ENCODE measurements at places on chromosomes 16 and 17.

DNA sequence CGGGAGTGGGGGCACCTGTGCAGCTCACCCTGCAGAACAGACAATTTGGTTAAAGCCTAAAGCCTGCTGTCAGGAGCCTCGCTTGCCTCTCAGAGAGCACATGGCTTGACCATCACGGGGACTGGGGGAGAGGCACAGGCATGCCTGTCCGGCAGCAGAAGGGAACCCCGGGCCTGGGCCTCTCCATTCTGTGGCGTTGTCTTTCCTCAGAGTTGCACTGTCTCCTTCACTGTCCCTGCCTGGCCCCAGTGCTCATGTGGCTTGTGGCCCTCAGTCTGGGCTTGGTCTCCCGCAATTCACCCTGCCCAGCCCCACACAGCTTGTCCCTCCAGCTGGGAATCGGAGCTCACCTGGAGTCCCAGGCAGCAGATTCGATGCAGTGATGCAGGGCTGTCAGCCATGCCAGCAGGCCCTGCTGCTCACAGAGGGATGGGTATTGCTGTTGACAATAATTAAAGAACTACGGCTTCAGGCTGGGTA, 189.9 kb downstream of the SEC14L1 start:
- H3K4me3 ChIP-seq, result no peak overlapping the region
- no peak for DNase-seq
- H3K4me1 ChIP-seq, result peaks cover 27% of the 10 kb centered on the region
- no peak overlapping the region for H3K27ac ChIP-seq
- no peaks in the 10 kb centered on the region for H3K36me3 ChIP-seq
- peaks cover 10% of the 10 kb centered on the region for H3K27me3 ChIP-seq

GRCh38 chr17:50689251-50689650, 18.5 kb downstream of the ANKRD40 start:
- H3K4me1 ChIP-seq, result peaks cover 85% of the 10 kb centered on the region
- H3K27ac ChIP-seq, result no peak overlapping the region

- no peak for DNase-seq
- H3K27ac ChIP-seq, result no peak overlapping the region
- no peak overlapping the region for H3K4me3 ChIP-seq
- H3K4me1 ChIP-seq, result no peaks in the 10 kb centered on the region
Measured at GRCh38 chr17:45697076-45697475, 87.0 kb upstream of the CRHR1 start.

- H3K4me3 ChIP-seq, result no peak overlapping the region
- peaks cover 5% of the 10 kb centered on the region for H3K4me1 ChIP-seq
- peaks cover 16% of the 10 kb centered on the region for H3K27me3 ChIP-seq
- no peak overlapping the region for H3K27ac ChIP-seq
- H3K36me3 ChIP-seq, result no peaks in the 10 kb centered on the region
Measured at GRCh38 chr16:52320930-52321439, 226.0 kb downstream of the TOX3 start.

- H3K4me1 ChIP-seq, result peaks cover 75% of the 10 kb centered on the region
- H3K36me3 ChIP-seq, result peaks cover 34% of the 10 kb centered on the region
- H3K4me3 ChIP-seq, result no peak overlapping the region
Measured at GRCh38 chr17:40330850-40331470, 22.0 kb downstream of the RARA start.

DNA sequence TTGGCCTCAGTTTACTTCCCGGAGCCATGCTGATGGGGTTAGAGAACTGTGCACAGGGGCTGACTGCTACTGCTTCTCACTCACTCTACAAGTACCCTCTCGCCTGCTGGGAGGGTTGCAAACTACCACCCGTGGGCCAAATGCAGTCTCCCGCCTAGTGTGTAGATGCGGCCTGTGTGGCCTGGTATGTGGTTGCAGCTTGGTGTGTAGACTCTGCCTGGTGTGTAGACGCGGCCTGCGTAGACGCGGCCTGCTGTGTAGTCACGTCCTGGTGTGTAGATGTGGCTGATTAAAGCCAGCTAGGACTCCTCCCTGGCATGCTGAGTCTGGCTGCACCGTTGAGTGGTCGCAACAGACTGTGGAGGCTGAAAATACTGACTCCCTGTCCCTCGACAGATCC, 7.3 kb downstream of the CANT1 start:
- no peak for DNase-seq
- peak overlapping the region; percentile 79 for H3K27ac ChIP-seq
- H3K36me3 ChIP-seq, result peaks cover 21% of the 10 kb centered on the region
- H3K27me3 ChIP-seq, result no peaks in the 10 kb centered on the region
- peaks cover 39% of the 10 kb centered on the region for H3K4me1 ChIP-seq

DNA sequence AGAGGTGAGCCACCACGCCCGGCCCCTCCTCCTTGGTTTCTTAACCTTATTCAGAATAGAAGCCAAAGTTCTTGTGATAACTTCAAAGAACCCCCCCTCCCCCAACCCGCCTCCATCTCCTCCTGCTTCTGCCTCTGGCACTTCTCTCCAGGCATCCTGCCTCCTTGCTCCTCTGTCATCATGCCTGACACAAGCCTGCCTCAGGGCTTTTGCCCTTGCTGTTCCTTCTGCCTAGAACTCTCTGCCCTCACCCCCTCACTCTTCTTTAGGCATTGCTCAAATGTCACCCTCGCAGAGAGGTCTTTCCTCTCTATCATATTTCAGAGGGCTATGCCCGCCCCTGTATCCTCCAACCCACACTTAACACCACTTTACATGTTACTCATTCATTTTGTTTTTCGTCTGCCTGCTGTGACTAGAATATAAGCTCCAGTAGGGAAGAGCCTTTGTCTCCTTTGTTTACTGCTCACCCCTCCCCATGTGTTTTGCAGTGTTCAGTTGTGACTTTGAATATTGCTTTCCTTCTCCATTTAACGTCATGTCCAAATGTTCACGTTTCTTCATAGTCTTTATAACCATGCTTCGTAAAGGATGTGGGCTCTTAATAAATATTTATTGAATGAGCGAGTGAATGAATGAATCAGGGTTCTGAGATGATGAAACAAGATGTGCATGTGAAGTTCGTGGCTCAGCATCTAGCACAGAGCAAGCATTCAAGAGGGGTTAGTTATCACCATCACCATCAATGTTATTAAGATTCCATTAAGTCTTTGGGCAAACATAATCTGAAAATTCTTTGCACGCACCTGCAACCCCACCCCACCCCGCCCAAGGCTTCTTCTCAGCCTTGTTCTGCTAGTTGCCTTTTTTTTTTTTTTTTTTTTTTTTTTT, 186.2 kb upstream of the WSCD1 start:
- H3K36me3 ChIP-seq, result no peaks in the 10 kb centered on the region
- no peak for DNase-seq
- peaks cover 8% of the 10 kb centered on the region for H3K27me3 ChIP-seq

DNA sequence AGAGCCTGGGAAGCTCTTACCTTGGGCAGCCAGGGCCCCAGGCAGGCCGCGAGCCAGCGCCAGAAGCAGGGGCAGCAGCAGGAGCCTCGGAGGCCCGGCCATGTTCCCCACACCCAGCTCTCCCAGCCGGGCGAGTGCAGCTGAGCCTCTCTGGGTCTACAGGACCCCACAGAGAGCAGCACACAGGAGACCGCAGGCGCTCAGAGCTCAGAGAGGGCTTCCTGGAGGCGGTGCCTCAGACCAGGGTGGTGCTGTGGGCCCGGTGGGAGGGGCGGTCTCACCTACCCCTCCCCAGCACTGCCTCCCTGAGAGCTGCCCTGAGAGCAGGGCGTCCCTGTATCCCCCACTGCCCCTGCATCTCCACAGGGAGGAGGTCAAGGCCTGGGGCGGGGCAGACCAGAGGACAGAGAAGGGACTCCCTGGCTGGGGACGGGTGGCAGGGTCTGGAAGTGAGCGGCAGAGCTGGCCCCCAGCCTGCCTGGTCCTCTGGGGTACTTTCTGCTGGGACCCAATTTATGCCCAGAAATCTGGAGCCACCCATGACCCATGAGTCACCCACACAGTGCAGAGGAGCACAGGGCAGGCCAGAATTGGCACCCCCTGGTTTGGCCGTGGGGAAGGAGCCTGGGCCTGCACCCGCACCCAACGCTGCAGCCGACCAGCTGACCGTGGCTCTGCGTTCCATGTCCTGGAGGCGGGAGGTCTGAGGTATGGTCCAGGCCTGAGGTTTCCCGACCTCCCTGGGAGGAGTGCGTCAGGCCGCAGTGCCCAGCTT, at the start of gene CD7:
Gene CD7, minus strand, starts transcription at position 215 of the 775 bp plus-strand sequence. Its CDS starts 113 bp downstream, at position 102.
- H3K4me3 ChIP-seq, result no peak within 1 kb of the TSS
- no peaks in the 10 kb centered on the region for H3K36me3 ChIP-seq
- peaks cover 38% of the 10 kb centered on the region for H3K4me1 ChIP-seq

- H3K27ac ChIP-seq, result no peak overlapping the region
- H3K36me3 ChIP-seq, result peaks cover 20% of the 10 kb centered on the region
- H3K4me1 ChIP-seq, result peaks cover 12% of the 10 kb centered on the region
- peaks cover 9% of the 10 kb centered on the region for H3K27me3 ChIP-seq
Measured at GRCh38 chr17:72699545-72699944, 392.9 kb downstream of the SLC39A11 start.

DNA sequence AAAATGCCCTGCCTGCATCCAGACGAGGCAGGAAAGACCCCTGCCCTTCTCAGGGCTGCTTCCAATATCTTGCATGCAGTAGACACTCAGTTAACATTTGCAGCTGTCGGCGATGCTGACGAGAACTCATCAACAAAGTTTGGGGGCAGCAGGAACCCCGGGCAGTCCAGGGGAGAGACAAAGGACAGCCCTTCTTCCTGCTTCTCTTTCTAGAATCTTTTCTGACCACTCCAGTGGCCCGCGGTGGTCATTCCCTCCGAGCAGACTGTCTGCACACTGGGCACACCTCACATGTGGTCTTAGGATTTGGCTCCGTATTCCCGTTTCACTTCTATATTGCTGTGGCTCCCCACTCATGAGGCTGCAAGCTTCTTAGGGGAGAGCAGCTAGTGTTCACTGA, 31.0 kb upstream of the MFSD6L start:
- H3K27ac ChIP-seq, result no peak overlapping the region
- no peaks in the 10 kb centered on the region for H3K36me3 ChIP-seq
- no peak overlapping the region for H3K4me3 ChIP-seq

DNA sequence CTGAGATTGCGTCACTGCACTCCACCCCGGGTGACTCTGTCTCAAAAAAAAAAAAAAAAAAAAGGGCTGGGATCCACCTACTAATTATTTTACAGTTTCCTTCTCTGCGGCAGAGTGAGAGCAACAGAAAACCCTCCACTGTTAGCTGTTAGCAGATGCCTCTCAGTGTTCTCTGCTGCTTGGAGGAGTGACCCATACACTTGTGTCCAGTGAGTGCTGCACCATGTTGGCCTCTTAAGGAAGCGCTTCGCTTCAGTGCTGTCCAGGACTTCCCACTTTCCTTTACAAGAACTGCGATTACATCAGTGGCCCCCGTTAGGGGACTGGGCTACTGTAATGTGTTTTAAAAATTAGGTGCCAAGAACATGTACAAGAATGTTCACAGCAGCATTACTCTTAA, 18.4 kb upstream of the CLEC18B start:
- peaks cover 2% of the 10 kb centered on the region for H3K27me3 ChIP-seq
- peaks cover 59% of the 10 kb centered on the region for H3K36me3 ChIP-seq
- H3K27ac ChIP-seq, result no peak overlapping the region

- peak overlapping the region; percentile 61 for H3K27ac ChIP-seq
- peaks cover 29% of the 10 kb centered on the region for H3K27me3 ChIP-seq
- no peak overlapping the region for H3K4me3 ChIP-seq
- peaks cover 13% of the 10 kb centered on the region for H3K4me1 ChIP-seq
- DNase-seq, result no peak
Measured at GRCh38 chr16:3980253-3981111, 100.0 kb upstream of the CREBBP start.

GRCh38 chr17:19568016-19568350, 34.3 kb downstream of the SLC47A1 start:
- no peaks in the 10 kb centered on the region for H3K4me1 ChIP-seq
- peaks cover 11% of the 10 kb centered on the region for H3K27me3 ChIP-seq
- no peaks in the 10 kb centered on the region for H3K36me3 ChIP-seq
- no peak for DNase-seq

DNA sequence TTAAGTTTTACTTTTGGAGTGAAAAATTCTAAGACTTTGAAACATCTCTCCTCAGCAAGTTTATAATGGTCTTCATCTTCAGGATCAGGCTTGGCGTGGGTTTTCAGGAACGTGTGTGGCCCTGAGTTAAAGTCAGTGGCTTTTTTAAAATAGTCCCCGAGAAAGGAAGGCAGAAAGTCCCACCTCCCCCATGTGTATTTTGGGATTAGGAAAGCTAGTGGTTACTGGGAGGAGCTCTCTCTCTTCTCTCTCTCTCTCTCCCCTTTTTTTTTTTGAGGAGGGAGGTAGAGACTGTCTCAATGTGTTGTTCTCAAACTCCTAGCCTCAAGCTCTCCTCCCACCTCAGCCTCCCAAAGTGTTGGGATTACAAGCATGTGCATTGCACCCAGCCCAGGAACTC, 213.2 kb downstream of the IRX3 start:
- peaks cover 46% of the 10 kb centered on the region for H3K4me1 ChIP-seq
- H3K4me3 ChIP-seq, result no peak overlapping the region
- H3K27me3 ChIP-seq, result peaks cover 4% of the 10 kb centered on the region
- H3K27ac ChIP-seq, result peak overlapping the region; percentile 7
- DNase-seq, result no peak

DNA sequence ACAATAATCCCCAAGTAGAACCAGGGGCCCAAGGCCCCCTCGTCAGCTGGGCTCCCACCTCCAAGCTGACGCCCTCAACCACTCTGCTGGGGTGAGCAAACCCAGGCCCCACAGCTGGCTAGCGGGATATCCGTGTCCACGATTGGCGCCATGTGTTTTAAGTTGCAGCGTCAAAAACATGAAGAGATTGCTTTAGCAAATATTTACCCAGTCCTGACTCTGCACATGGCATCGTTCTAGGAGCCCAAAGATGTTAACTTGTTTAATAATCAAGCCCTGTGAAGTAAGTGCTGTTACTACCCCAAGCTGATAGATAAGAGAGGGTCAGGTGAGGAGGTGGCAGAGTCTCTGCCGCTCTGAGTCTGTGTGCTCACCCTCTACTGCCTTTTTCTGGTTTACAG, 344 bp upstream of the SEPTIN12 start:
- H3K4me3 ChIP-seq, result no peak overlapping the region
- H3K36me3 ChIP-seq, result no peaks in the 10 kb centered on the region
- H3K27ac ChIP-seq, result peak overlapping the region; percentile 70
- H3K4me1 ChIP-seq, result peaks cover 18% of the 10 kb centered on the region

GRCh38 chr17:82353484-82353883, 5.6 kb upstream of the TEX19 start:
- peaks cover 45% of the 10 kb centered on the region for H3K4me1 ChIP-seq
- DNase-seq, result no peak
- no peaks in the 10 kb centered on the region for H3K36me3 ChIP-seq
- peaks cover 23% of the 10 kb centered on the region for H3K27me3 ChIP-seq
- no peak overlapping the region for H3K4me3 ChIP-seq
- H3K27ac ChIP-seq, result no peak overlapping the region

- peaks cover 19% of the 10 kb centered on the region for H3K27me3 ChIP-seq
- H3K4me1 ChIP-seq, result peaks cover 6% of the 10 kb centered on the region
- H3K36me3 ChIP-seq, result no peaks in the 10 kb centered on the region
- H3K27ac ChIP-seq, result no peak overlapping the region
- no peak for DNase-seq
- no peak overlapping the region for H3K4me3 ChIP-seq
Measured at GRCh38 chr17:81741594-81742452, 29.7 kb downstream of the SLC25A10 start.

GRCh38 chr17:2058586-2059546, 4.0 kb downstream of the HIC1 start:
- peaks cover 79% of the 10 kb centered on the region for H3K27me3 ChIP-seq
- DNase-seq, result peak; percentile 53
- peak overlapping the region; percentile 21 for H3K4me3 ChIP-seq

All from nephron progenitor cell (in vitro differentiated cells).